ENCODE measurements at places on chromosomes 11 and 22.

DNA sequence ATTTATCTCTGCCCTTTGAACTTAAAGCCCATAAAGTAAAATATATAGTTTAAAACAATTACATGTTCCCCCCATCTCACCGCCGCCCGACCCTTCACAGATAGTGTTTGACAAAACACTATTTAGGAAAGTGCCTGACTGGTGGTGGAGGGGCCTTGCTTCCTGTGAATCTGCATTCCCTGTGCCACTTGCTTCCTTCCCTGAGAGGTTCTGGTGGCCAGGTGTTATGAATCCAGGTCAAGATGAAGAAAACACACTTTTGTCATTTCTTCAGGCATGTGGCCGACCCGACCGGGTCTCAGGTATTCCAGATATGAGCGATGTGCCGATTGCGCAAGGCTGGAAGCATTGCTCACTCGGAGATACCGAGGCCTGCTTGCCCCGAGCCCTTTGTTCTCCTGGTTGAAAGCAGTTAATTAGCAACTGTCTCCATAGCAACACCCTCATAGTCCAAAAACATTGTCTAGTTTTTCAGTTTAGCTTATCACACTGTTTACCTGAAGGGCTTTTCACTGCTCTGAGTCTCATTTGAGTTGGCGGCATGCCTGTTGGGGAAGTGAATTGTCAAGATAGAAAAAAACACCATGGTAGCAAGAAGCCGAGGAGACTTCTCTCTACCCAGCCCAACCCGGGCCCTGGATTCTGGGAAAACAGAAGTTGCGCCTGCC, 128.3 kb downstream of the TEAD1 start:
- DNase-seq = no peak

DNA sequence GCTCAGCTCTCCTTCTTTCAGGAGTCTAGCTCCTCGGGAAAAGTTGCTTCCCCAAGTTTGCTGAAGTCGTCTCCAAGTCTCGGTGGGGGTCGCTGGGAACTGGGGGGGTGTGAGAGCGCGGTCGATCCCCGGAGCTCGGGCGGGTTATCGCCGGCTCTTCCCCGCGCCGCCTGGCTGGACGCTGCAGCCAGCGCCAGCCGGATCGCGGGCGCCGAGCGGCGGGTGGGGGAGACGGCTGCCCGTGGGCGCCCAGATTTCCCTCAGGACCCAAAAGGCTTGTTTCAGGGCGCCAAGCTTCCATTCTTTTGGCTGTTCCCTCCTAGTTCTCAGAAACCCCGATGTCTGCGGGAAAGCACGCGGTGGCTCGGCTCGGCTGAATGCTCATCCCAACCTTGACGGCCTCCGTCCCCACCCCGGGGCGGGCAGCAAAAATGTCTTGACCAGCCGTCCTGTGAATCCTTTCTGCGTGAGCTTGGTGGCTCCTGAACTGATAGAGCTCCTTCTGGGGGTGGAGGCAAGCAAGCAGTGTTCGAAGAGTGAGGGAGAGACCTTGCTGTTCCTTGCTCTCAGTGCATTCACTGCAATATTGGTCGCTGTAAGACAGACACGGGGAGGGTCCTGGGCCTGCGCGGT, 1.7 kb downstream of the ZBTB16 start:
- peak; percentile 64 for DNase-seq

DNA sequence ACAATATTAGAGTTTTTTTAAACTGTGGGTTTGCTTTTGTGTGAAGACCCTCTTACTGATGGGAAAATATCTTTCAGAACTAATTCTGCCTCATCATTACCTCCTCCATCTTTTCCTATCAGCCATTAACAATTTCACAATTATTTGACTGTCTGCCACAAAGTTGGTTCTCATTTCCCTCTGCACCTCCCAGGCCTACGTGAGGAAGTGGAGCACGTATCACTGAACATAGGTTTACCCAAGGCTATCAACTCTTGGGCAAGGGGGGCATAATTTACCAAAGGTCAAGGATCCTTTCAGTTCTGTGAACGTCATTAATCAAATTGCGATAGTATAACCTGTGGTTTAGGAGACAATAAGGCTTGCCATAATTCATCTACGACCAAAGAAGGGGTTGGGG, 60.0 kb downstream of the LIF start:
- DNase-seq = peak; percentile 41

GRCh38 chr22:22789233-22789921, 98.2 kb upstream of the IGLL5 start:
- DNase-seq = no peak

- no peak for DNase-seq
Measured at GRCh38 chr22:19134874-19135273, 3.8 kb downstream of the TSSK2 start.

DNA sequence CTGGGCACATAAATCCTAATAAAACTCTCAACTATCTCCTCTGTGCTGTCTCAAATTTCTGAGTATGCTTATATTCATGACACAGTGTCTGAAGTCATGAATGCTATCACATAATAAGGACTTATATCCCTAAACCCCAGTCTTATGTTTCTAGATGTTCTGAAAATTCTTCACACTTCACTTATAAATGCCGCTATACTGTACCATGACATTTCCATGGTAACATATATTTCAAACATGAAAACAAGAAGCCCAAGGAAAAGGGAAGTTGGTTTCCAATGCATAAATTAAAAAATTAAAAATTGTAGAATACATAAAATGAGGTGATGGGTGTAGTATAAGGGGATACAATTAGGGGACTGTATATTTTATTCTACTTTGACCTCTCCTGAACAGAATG, 11.7 kb downstream of the GVQW3 start:
- no peak for DNase-seq

- no peak for DNase-seq
Measured at GRCh38 chr11:121141066-121141465, 40.0 kb downstream of the TECTA start.

GRCh38 chr22:18021431-18021830, 2.9 kb downstream of the MICAL3 start:
- DNase-seq = no peak

- DNase-seq = no peak
Measured at GRCh38 chr11:103680826-103681225, 355.6 kb upstream of the DDI1 start.

DNA sequence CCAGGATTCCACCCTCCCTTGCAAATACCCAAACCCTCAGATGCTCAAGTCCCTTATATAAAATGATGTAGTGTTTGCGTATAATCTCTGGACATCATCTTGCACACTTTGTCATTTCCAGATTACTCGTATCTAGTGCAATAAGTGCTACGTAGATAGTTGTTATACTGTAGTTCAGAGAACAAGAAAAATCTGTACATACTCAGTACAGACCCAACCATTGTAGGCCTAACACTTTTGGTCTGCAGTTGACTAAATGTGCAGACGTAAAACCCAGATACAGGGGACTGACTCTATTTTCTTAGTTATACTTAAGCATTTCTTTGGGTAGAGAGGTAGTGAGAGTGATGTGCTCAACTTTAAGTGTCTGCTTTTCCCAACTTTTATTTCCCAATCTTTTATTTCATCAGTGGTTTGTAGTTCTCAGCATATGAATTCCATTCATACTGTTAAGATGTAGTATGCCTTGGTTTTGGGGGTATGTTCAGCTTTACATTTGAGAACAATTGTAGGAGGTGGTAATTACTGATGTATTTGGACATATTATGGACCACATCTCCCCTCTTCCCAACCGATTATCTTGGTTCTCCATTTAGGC, 43.9 kb downstream of the DDX6 start:
- no peak for DNase-seq

DNA sequence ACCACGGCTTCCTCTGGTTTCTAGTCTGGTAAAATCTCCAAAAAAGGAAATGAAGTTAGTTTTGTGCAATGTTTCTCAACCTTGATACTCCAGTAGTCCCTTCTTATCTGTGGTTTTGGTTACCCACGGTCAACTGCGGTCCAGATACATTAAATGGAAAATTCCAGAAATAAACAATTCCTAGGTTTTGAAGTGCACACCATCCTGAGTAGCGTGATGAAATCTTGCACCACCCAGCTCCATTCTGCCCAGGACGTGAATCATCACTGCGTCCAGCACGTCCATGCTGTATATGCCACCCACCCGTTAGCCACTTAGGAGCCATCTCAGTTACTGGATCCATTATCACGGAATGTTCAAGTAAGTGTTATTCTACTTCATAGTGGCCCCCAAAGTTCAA, 117.0 kb downstream of the FBXO7 start:
- DNase-seq = peak; percentile 65

DNA sequence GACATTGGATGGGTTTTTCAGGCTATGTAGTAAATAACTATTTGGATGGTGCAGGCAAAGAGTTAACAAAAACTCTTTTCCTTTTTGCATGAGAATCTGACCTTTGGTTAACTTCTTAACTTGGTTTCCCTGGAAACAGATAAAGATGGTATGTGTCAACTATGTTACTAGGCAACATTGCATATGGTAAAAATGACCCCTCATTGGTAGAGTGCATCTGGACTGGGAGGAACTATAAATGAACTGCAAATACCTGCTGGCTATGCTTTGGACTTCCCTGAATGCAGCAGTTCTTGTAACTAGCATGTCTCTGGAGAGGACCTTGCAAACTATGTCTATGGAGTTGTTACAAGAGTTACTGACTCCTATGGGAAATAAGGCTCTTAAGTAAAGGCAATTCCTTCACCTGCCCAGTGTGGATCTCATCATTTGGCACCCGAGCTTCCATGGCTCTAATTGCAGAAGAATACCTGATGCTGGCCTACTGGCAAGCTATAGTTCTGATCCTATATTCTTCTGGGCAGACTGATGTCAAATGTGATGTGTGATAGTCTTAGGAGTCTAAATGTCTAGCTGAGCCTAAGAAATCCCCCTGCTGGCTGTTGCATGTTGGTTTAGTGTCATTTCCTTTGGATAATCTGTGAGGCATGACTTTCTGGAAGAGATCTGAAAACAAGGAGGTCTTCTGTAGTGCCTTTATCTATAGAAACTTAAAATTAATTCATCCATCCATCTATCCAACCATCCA, 126.7 kb upstream of the MTMR2 start:
- DNase-seq = no peak

- DNase-seq = no peak
Measured at GRCh38 chr11:44463751-44464150, 101.7 kb upstream of the CD82 start.

DNA sequence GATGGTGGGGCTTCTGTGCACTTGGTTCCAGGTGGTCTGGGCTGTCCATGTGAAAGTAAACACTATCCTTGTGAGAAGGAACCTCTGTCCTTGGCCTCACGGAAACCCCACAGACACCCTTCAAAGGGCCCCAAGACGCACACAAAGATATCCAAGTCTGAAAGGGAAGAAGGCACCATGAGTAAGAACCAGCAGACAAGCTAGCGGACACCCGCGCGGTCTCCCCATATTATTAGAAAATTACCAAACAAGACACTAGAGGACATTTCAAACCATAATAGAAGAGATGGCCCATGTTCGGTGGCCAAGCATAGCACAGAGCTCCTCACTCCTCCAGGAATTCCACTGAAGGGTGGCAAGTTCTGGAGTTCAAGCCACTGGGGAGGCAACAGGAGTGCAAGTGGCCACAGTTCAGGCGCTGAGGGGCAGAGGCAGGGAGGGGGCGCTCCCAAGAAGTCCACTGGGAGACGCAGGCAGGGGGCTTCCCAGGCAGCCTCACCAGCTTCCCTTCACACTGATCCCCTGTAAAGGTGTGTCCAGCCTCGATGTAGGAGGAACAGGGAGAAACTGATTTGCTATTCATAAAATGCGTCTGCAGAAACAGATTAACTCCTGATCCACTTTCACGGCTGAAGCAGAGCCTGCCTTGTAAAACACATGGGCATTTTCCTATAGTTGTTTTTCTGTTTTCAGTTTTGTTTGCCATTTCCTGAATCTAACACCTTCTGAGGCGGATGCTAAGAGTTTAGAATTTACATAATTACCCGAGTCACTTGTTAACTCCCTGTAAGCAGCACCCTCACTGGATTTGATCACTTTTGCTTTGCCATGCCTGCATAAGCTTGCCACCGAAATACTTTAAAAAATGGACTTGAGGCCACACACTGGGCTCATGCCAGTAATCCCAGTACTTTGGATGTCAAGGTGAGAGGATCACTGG, 9.1 kb upstream of the PPARA start:
- DNase-seq = no peak

GRCh38 chr11:30859669-30860068, 273.5 kb upstream of the MPPED2 start:
- DNase-seq = no peak

DNA sequence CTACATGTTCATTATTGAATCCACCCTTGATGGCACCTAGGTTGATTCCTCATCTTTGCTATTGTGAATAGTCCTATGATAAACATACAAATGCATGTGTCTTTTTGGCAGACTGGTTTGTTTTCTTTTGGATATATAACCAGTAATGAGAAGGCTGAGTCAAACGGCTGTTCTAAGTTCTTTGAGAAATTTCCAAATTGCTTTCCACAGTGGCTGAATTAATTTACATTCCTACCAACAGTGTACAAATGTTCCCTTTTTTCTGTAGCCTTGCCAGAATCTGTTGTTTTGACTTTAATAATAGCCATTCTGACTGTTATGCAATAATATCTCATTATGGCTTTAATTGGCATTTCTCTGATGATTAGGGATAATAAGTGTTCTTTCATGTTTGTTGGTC, 184.9 kb downstream of the CASP12 start:
- no peak for DNase-seq

DNA sequence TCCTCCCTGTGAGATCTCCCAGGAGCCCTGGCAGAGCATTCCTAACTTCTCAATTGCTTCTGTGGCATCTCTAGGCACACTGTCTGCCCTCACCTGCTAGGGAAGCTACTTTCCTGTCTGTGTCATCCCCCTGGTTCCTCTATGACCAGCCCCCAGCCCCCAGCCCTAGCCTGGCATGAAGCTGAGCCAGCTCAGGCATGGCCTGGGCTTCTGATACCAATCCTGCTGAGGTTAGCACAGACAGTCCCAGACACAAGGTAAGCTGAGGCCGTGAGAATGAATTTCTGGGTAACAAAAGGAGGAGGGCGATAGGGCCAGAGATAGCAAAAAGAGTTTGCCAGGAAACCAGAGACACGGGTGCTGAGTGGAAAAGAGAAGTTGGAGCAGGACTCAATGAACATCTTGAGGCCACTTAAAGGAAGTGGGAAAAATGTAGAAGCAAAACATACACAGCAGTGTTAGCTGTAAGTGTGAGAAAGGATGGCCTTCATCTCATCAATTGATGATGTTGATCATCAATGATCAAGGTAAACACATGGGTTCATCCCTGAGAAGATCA, 87.6 kb upstream of the PICALM start:
- no peak for DNase-seq

All from hematopoietic multipotent progenitor cell treated with erythropoietin and hydrocortisone succinate and interleukin-3 and kit ligand, for 6 days (in vitro differentiated cells).